AG04450 (cell line): ENCODE measurements at places on chromosomes 3 and 15.

DNA sequence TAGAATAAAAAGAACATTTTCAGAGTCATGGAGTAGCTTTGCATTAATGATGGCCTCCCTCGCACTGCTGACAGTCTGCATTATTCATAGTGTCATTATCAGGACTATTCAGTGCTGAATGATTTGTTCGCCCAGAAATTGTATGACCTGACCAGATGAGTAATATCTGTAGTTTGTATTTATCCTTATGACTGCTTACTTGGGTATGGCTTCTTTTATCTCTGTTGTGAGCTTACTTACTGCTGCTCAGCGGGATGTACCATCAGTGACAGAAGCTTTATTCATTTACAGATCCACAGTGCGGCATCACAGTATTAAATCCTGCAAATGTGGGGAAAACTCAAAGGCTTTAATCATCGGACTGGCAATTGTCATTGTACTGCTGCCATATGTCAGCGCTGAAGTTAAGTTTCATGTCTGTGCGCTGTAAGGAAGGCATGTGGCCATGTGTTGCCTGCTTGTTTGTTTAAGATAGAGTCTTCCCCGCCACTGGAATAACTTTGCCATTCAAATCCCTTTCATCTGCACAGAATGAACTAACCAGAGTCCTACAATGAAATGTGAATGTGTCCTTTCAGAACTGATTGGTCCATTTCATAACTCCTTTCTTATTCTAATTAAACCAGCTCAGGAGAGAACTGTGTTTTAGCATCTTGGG, 262.2 kb downstream of the CHL1 start:
- DNase-seq, result no peak

DNA sequence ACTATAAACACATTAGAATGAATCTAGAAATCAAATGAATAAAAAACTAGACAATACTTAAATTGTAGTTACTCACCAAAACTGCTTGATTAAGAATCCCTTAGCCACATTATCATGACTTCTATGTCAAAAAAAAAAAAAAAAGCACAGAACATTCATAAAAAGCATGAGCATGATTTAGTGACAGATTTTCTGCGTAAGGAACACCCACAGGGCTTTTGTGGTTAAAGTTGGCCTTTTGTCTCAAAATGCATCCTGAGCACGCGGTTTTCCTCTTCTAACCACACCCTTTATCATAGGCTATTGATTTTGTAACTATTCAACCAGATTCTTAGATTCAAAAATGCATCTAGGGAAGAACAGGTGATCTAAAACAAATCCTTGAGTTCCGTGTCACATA, 334.0 kb upstream of the NR2F2 start:
- DNase-seq, result no peak

- DNase-seq, result no peak
Observed at GRCh38 chr15:70240820-70241430, 143.2 kb upstream of the TLE3 start.

DNA sequence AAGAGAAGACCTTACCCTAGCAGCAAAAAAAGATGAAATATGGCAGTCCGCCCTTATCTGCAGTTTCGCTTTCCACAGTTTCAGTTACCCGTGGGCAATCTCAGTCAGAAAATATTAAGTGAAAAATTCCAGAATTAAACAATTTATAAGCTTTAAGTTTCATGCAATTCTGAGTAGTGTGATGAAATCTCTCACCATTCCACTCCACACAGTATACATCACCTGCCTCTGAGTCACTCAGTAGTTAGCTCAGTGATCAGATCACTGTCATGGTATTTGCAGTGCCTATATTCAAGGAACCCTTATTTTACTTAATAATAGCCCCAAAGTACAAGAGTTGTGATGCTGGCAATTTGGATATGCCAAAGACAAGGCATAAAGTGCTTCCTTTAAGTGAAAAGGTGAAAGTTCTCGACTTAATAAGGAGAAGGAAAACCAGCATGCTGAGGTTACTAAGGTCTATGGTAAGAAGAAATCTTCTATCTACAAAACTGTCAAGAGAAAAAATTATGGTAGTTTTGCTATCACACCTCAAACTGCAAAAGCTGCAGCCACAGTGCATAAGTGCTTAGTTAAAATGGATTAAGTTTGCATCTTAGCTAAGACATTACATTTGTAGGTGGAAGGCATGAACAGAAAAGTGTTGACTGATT, 48.1 kb downstream of the HSPBAP1 start:
- DNase-seq, result peak; percentile 56

DNA sequence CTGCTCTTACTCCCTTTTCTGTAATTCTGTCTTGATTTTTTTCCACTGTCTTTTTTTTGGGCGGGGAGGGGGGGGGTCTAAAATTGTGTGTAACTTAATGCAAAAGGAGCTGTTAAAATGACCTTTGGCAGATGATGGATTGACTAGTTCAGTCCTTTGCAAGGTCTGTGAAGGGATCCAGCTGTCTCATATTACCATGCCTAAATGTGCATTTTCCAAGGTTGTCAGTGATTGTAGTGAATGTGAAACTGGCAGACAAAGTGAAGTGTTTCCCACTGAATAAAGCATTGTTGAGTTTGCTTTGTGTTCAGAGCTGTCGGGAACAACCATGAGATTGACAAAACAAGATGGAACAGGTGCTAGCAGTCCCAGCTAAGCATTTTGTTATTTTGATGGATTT, 110.1 kb upstream of the SKOR1 start:
- no peak for DNase-seq

- no peak for DNase-seq
Observed at GRCh38 chr15:50009634-50010033, 109.4 kb downstream of the ATP8B4 start.

DNA sequence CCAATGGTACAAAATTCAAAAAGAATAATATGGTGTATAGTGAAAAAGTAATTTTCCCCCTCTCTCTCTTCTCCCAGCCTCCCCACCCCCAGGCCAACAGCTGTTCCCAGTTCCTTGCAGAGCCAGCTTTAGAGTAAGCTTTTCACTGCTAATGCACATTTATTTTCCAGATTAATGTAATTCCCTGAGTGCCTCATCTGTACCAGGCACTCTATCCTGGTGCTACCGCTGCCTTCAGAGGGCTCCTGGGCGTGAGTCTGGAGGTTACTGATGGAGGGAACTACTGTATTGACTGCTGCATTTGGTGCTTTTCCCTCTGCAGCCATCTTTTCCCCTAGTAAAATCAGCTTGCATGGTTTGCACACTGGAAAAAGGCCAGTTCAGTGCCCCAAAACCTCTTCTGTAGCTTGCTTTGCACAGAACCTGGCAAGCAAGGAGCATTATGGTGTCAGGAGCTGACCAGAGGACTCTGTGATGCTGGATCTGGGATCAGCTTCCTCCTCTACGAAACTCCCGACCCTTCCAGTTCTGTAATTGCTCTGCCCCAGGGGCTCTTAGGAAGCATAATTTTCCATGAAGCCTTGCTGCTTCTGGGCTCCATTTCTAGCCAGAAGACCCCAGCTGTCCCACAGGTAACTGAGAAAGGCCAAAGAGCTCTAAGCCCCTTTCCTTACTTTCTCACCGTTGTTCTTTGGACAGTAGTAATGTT, 8.5 kb upstream of the USP3 start:
- no peak for DNase-seq

DNA sequence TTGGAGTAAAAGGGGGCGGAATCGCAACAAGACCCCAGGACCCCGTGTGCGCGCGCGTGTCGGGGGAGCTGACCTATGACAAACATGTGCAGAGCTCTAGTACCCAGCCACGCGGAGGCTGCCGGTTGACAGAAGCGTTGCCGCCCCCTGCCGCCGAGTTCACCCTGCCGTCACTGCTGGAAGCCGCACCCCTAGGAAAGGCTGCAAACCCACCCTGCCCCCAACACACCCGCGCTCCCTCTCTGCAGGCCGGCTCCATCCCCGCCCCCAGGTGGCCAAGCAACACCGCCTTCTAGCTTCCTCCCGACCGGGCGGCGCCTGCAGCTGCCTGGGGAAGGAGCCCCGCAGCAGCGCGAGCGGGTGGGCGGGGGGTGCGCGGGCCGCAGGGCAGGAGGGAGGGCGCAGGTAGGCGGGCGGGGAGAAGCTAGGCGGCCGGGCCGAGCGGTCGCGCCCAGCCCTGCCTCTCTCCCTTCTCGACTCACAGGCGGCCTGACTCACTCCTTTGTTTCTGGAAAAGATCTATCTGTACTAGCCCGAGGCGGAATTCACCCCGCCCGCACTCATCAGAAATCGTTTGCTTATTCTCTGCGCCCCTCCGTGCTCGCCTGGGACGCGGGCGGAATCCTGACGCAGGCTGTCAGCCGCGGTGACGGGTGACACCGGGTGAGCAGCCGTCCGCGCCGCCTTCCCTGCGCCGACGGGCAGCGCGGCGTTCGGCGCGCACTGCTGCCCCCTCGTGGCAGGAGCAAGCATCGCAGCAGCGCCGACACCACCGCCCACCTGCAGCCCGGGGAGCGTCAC, 160.8 kb downstream of the GAP43 start:
- DNase-seq, result peak; percentile 88

GRCh38 chr15:40045572-40046217, 6.7 kb upstream of the SRP14 start:
- no peak for DNase-seq

- DNase-seq, result no peak
Observed at GRCh38 chr15:54719325-54719724, 477.4 kb downstream of the RSL24D1 start.

DNA sequence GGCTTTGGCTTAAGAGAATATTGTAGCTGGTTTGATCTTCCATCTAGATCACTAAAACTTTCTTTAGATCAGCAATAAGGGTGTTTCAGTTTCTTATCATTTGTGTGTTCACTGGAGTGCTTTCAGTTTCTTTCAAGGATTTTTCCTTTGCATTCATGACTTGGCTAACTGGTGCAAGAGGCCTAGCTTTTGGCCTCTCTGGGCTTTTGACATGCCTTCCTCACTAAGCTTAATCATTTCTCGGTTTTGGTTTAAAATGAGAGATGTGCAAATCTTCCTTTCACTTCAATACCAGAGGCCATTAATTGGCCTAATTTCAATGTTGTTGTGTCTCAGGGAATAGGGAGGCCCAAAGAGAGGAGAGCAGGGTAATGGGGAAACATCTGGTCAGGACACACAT, 30.3 kb upstream of the CCNB2 start:
- DNase-seq, result no peak

DNA sequence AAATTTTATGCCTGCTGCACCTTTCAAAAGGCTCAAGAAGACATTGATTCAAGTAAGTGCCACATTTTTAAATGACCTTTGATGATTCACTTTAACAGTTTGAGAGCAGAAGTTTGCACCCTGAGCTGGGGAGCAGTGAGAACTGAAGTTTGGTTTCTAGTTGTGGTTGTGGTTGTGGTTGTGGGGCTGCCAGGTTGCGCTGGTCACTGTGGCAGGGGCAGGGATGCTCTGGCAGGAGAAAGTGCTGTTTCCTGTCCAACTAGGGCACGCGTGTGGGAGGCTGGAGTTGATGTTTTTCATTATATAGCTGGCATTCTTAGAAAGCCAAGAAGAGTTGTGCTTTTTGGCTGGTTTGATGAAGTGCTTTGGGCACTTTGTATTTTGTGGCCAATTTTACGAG, 339.7 kb upstream of the NR2F2 start:
- DNase-seq, result no peak

DNA sequence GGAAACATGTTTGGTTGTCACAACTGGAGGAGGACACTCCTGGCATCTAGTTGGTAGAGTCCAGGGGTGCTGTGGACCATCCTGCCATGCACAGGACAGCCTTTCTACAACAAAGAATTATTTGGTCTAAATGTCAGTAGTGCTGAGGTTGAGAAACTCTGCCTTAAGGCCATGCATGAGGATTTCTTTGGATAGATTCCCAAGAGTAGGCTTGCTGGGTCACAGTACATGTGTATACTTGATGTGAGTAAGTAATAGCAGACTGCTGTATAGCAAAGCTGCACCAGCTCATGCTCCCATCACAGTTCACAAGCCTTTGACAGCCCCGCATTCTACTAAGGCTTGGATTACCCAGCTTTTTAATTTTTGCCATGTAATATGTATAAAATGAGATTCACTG, 151.3 kb downstream of the MFSD1 start:
- no peak for DNase-seq

GRCh38 chr3:52246728-52247408, 1.3 kb downstream of the PPM1M start:
- no peak for DNase-seq

- no peak for DNase-seq
Observed at GRCh38 chr3:16365491-16366128, 100.6 kb downstream of the OXNAD1 start.

GRCh38 chr15:43214592-43215295, 6.1 kb downstream of the EPB42 start:
- no peak for DNase-seq

DNA sequence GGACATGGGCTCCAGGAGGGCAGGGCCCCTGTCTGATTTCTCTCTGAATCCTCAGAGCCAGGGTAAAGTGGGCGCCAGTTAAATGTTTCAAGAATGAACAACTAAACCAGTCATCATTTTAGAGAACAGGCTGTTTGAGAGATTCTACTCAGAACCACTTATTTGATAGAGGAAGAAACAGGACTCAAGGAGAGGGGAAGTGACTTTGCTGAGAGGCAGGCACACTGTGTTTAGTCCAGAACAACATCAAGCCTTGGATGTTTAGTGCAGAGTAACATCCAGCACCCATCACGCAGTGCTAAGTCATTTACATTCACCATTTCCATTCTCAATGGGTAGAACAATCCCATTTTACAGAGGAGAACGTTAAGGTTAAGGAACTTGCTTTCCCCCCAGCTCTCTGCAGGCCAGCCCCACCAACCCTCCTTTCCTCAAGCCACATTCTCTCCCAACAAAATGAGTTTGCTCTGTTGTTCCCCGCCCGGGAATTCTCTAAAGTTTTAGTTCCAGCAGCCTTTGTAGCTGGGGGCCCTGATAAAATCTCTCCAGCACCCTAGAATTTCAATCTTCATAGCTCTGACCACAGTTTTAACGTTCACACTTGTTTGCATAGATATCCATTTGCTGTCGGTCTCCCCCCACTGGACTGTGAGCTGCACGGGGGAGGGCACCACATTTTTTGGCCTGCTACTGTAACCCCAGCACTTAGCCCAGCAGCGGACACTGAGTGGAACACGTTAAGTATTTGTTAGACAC, 962 bp downstream of the NMNAT3 start:
- no peak for DNase-seq

- no peak for DNase-seq
Observed at GRCh38 chr3:41629072-41629471, 332.8 kb downstream of the ULK4 start.
